ENCODE measurements at places on chromosomes 12 and 14.

DNA sequence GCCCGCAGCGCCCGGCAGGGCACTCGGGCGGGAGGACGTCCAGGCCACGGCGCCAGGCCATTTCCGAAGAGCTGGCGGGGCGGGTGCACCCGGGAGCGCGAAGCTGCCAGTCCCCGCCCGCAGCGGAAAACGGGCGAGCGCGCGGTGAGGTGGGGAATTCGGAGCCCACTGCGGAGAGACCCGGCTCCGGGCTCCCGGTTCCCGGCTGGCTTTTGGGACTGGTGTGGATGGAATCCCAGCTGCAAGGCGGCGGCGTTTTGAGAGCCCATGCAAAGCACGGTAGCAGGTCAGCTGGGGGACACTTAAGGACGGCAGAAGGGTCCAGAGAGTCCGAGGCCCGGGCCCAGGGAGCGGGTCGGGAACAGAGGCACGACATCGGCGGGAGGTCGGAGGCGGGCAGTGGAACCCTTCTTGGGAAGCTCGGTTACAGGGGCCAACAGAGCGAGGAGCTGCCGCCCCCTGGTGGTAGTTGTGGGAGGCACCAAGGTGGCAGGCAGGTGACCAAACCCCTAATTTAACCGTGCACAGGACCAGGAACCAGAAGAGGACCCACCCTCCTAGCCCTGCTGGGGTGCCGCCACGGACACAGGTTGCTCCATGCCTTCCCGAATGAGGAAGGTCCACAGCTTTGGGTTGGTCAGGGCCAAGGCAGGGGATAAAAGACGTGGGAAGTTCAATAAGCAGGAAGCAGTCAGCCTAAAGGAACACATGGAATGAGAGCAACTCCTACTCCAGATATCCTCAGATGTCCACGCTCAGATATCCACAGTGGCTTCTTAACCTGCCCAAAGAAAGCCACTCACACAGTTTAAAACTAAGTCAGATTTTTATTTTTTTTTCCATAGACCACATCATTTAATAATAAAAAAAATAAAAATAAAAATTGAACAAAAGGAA is 685 bp upstream of the CDH24 start:
- DNase-seq: peak; percentile 78

DNA sequence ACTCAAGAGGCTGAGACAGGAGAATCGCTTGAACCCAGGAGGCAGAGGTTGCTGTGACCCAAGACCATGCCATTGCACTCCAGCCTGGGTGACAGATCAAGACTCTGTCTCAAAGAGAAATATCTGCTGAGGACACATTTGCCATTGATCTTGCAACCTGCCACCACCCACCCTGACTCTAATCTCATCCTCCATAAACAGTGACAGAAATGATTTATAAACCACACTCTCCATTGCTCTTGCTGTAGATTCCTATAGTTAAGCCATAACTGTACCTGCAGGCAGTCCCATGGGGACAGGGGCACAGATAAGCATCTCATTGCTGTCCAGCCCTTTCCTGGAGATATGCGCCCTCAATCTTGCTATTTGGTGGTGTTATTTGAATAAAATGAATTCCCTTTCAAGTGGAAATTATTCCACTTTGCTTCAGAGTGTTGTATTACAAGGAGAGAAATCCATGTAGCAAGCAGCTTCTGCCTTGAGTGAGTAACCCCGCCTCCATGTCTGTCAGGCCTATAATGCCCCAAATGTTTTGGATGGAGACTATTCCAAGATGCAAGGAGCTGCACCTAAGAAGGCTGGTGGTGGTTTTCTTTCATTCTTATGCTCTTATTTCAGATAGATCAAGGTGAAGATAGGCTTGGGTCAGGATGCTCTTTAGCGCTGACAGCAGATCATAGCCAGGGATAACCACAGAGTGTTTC is 3.0 kb upstream of the ZDHHC22 start:
- DNase-seq: no peak

- DNase-seq: no peak
These were observed 51.7 kb downstream of the TMEM30B start for GRCh38 chr14:61229475-61229888.

GRCh38 chr12:116266631-116267349 is 10.7 kb downstream of the MED13L start:
- no peak for DNase-seq

GRCh38 chr14:59026081-59026480 is 162.4 kb upstream of the DAAM1 start:
- no peak for DNase-seq

GRCh38 chr12:13093191-13093847 is 10.1 kb downstream of the GSG1 start:
- DNase-seq: no peak

DNA sequence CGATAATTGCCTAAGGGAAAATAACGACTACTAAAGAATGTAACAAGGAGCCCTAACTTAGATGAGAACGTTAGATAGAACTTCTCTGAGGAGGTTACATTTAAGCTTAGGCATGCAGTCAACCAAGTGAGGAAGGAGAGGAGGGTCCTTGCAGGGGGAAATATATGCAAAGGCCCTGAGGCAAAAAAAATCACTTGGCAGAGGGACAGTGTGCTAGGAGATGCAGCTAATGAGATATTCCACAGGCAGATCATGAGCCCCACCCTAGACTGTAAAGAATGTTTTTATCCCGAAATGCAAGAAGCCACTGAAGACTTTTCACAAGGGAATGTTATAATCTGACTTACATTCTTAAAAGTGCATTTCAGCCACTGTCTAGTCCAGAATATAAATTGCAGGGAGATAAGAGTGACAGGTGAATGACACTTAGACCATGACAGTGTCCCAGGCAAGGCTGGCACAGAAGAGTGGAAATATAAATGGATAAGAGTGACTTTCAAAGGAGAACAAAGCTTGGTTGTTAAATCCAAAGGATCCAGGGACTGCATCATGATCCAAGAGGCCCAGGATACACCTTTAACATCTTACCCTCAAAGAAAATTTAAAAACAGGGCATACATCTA is 61.0 kb downstream of the PPM1H start:
- no peak for DNase-seq

DNA sequence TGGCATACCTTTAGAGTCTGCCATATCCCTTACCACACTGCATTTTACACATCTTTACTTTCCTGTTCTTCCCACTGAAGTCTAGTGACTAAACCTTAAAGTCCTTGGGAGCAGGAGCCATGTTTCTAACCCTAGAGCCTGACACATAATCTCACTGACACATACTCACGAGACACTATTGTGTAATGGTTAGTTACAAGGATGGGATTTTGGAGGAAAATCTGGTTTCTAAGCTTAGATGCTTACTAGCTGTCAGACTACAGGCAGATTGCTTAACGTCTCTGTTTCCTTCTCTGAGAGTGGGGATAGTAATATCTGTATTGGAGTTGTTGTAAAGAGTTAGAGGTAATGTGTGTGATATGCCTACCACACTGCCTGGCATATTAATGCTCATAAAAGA is 6.2 kb upstream of the DYRK4 start:
- no peak for DNase-seq
